ENCODE measurements at places on chromosomes 6 and 20.

- peak; percentile 17 for DNase-seq
Observed at GRCh38 chr6:84752118-84752850, 12.1 kb downstream of the TBX18 start.

DNA sequence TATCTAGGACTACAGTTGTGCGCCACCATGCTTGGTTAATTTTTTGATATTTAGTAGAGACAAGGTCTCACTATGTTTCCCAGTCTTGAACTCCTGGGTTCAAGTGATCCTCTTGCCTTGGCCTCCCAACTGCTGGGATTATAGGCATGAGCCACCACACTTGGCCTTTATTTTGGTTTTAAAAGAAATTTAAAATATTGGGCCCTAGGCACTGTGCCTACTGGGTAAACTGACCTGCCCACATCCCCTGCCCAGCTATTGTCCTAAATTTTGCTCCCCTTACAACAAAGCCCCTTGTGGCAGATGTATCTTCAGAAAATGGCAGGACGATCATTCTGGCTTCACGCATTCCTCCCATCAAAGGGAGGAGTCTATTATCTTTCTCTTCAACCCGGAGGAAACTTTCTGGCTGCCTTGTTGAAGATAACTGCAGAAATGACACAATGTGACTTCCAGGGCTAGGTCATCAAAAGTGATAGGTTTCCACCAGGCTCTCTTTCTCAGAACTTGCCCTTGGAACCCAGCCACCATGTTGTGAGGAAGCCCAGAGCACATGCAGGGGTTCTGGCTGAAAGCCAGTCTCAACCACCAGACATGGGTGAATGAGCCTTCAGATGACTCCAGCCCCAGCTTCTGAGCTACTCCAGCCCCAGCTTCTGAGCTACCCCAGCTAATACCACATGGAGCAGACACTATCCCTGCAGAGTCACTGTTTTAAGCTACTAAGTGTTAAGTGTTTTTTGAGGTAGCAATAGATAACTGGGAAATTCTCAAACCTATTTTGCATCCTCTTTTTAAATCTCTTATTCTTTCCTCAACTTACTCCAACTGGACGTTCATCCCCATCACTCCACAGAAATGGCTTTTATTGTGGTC is 4.6 kb upstream of the GUCA1B start:
- DNase-seq, result no peak

DNA sequence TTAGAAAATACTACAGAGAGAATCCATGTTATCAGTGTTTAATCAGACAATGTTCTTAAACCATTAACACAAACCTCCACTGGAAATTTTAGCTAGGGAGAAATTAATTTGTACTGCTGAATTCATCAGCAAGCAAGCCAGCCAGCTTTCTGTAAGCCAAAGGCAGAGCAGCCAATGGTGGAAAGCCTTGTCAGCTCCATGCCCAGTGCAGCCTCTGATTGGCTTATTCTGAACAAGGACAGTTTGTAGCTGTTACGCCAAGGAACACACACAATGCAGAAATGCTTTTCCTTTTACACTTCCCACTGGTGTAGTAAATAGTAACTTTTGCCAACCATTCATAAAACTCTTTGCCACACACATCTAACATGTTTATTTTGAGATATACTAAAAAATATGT is 265.0 kb downstream of the TENT5A start:
- no peak for DNase-seq

DNA sequence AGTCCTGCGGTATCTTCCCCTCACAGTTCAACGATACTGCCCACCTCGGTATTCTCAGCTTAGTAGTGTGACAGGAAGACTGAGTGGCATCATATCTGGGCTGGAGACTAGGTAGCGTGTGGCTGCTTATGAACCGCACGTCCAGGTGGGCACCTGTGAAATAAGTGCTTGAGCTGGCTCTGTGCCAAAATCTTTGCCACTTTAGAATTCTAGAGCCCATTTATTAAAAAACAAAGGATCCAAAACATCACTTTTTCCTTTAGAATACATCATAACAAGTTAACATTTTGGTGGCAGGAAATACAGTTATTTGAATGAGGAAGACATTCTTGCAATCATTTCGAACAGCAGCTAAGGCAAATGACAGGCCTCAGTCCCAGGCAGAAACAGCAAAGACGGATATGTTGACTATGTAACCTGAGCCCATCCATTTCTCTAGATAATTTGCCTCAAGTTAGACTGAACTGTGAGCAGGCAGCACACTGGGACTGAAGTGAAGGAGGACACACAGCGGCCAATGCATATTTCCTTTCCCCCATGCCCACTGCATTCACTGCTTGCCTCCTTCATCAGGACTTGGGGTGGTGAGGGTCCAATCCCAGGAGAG is 136.6 kb downstream of the GMDS start:
- no peak for DNase-seq

- DNase-seq, result no peak
Observed at GRCh38 chr20:25043499-25044260, 14.3 kb downstream of the ACSS1 start.

DNA sequence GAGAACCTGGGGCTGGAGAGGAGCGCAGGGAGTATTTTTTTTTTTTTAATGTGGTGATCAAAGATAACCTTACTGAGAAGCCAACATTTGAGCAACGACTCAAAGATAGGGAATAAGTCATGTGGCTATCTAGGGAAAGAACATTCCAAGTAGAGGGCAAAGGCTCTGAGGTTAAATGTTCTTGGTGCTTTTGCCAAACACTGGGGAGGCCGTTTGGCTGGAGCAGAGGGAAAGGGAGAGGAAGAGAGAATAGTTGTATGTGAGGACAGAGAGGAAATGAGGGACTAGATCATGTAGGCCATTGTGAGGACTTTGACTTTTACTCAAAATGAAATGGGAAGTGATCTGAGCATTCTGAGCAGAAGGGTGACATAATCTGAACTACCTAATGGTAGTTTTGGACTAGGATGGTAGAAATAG is 27.8 kb downstream of the ACSS2 start:
- DNase-seq, result no peak

DNA sequence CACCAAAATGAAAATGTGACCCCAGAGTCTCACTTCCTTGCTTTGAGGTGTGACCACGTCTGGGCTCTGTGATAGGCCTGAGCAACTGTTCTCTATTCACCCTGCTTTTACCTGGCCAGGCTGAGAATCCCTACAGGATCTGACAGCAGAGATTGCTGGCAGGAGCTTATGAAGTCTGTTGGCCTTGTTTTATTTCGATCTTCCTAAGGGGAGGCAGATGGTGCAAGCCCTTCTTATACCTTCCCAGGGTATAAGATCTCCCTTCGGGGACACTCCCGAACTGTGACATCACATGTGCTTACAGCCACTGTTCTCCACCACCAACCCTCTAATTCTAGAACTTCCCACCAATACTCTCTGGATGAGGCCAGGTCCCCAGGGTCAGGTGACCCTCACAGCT is 26.8 kb downstream of the MYT1 start:
- no peak for DNase-seq

DNA sequence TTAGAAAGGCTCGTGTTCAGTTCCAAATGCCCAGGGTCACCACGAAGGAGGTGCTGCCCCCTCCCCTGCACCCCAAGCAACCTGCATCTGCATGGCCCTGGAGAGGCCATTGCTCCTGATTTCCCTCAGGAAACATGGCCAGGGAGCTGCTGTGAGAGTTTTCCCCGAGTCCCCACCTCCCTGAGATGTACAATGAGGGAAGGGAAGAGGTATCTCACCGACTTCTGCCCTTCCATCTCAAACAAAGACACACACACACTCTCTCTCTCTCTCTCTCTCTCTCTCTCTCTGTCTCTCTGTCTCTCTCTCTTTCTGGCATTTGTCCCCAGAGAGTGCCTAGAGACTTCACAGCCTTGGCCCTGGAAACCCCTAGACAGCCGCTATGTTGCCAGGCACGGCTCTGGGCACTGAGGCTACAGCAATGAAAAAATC is 120.4 kb downstream of the MRPL14 start:
- no peak for DNase-seq

DNA sequence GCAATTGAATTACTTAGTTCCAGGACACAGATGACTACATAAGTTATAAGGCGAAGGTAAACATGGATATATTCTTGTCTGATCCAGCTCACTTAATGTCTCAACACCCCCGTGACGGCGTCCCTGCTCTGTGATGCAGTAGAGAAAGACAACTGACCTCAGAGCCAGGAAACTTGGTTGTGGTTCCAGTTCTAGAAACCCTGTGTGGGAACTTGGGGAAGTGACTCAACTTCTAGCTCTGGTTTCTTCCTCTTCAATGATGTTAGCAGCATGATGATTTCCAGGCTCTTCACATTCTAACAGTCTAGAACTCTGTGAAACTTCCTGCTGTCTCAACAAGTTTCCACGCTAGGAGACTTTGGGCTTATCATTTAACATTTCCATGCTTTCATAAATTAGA is 18.4 kb downstream of the LAMA4 start:
- DNase-seq, result no peak

DNA sequence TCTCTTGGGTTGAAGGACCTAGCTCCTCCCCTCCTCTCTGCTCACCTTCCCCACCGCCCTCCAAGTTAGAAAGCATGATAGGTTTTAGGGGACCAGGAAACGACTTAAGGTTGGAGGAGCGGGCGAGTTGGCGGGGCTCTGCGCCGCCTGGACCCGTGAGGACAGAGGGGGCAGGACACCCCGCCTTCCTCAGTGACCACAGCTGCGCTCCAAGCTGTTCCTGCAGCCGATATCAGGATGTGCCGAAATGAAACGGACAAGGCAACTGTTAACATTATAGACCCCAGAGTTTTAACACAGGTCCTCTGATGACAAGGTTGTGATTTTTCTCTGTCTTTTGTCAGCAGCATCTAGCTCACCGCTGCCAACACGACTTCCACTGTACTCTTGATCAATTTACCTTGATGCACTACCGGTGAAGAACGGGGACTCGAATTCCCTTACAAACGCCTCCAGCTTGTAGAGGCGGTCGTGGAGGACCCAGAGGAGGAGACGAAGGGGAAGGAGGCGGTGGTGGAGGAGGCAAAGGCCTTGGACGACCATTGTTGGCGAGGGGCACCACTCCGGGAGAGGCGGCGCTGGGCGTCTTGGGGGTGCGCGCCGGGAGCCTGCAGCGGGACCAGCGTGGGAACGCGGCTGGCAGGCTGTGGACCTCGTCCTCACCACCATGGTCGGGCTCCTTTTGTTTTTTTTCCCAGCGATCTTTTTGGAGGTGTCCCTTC is at the start of gene GRM1:
TSS of gene GRM1 (plus strand) at position 212 of the 722 bp plus-strand sequence. CDS start at position 668, 456 bp downstream.
- DNase-seq, result peak; percentile 54

DNA sequence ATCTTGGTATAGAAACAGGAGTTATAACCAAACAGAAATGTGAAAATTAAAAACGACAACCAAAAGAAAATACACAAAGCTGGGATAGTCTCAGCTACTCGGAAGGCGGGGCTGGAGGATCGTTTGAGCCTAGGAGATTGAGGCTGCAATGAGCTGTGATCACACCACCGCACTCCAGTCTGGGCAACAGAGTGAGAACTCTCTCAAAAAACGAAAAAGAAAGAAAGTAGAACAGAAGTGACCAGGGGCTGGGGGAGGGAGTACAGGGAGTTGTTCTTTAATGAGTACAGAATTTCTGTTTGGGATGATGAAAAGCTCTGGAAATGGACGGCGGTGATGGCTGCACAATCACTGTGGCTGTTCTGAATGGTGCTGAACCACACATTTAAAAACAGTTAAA is 5.9 kb downstream of the GMEB2 start:
- no peak for DNase-seq

GRCh38 chr6:17968876-17969275 is 18.6 kb downstream of the KIF13A start:
- DNase-seq, result no peak

- no peak for DNase-seq
Observed at GRCh38 chr20:8903655-8904605, 165.0 kb upstream of the PLCB4 start.

DNA sequence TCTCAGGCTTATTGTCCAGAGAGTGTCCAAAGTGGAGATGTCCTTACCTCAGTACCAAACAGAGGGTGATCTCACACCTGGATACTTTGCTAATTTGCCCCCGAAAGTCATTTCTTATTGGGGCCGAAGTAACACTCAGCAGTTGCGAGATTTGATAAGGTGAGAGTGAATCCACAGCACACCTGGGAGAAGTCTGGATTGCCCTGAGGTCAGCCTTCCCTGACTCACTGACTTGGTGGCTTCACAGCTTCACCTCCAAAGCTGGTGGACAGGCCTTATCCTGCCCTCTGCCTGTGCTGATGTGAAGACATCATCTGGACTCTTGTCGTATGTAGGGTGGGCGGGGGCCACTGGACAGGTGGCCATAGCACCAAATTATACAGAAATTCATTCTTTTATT is 101.9 kb upstream of the ARMC2 start:
- no peak for DNase-seq

GRCh38 chr6:148166339-148166968 is 176.2 kb upstream of the SASH1 start:
- DNase-seq, result peak; percentile 54

DNA sequence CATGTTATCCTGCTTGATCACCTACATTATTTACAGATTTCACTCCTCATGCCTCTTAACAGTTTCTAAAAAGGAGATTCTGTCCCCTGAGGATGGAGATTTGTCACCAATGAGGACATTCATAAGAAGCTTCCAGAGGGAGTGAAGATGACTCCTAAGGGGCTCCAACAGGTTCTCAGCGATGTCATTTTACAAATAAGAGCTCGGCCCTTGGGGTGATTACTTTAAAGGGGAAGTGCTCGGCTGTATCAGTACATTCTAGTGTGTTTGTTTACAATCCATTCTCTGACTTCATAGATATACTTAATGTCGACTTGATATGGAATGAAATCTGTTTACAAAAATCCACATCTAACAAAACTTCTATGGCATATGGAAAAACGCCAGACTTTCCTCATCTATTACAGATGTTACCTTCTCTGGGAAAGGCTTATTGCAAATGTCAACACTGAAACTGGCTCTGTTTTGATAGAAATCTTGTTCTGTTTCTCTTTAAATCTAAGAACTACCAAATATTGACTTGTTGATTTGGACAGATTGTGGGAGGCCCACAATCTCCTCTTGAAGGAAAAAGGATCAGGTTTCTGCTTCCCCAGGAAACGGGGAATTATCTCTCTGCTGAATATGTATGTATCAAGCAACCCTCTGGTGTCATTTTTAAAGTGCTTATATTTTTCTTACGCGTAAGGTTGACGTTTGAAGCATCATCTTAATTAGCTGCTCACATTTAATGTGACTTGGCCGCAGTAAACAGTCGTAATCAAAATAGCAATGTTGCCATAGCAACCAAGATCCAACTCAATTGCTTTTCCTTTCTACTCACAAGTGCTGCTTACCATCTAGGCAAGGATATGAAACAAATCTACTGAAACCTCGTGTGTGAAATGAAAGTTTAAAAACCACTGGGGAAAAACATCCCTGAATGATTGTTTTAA is 95.7 kb downstream of the SHLD1 start:
- DNase-seq, result peak; percentile 11

DNA sequence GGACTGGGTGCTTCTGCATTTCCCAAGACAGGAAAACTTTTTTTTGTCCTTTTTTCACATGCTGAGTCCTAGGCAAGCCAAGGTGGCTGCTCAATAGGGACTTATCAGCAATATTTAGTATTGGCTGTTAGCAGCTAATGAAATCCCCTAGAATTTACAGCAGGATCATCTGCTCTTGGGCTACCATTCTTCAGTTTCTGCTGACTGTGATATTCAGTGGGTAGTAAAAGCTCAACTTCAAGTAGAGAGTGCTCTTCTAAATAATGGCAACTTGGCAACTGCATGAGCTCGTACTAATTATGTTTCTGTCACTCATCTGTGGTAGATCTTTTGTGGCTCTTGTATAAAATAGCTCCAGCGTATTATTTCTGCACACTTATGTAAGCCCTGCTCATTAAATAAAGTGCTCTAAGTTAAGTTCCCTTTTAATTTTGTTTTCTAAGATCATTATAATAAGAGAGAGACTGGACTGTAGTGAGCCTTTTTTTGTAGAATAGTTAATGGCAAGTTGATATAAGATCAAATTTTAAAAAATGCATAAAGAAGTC is 110.3 kb downstream of the SLC35F1 start:
- no peak for DNase-seq

All from retina (tissue), 1 donor.